NAMALWA (cell line): ENCODE measurements at places on chromosomes 1 and 21.

DNA sequence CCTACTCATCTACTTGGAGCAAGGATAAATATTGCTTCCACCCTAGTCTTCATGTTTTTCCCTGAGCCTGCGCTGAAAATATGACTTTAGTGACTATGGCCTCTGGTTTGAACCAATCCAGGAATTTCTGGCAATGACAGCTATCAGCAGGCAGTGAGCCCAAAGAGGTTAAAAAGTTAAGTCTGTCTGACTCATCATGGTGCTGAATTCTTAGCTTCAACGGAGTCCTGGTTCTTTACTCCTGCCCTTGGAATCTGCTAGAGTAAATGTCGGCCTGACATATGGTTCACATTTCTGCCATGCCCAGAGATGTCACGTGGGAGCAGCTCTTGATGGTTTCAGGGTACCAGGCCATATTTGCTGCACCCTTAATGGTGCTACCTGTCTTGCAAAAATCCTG is 351.6 kb upstream of the PLXNA2 start:
- DNase-seq = no peak

GRCh38 chr1:57362480-57362879 is 61.4 kb downstream of the DAB1 start:
- no peak for DNase-seq

DNA sequence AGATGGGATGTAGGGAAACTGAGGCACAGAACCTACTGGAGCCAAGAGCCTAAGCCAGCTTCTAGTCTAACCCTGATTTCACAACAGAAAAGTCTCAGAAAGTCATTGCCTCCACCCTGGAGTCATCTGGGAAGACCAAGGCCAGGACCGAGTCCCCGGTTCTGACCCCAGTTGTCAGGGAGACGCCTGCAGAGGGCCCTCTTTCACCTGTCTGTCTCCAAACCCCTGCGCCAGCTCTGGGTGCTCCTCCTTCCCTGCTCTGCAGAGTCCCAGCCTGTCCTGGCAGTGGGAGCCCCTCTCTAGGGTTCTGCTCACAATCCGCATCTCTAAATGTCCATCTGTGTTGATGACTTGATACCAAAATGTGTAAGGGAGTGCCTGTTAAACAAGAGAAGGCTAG is 149.7 kb downstream of the PGBD5 start:
- no peak for DNase-seq

DNA sequence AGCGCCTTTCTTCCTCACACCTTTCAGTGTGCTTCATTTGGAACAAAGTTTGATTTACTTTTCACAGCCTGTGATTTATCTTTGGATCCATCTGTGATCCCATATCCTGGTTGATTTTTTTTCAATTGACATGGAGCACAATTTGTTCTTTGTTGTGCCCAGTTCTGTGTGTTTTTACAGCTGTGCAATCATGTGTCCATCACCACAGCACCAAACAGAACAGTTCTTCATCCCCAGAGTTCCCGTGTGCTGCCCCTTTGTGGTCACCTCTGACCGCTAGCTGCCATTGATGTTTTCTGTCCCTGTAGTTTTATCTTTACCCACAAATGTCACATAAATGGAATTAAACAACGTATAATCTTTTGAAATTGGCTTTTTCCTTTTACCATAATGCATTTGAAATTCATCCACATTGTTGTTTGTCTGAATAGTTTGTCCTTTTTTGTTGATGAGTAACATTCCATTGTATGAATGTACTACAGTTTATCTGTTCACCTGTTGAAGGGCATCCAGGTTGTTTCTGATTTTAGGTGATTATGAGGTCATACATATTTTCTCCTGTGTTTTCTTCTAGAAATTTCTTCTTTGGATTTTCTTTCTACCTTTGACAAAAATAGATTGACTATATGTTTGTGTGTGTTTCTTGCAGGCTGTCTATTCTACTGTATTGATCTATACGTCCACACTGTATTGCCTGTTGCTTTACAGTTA is 17.4 kb downstream of the MIGA1 start:
- DNase-seq = no peak

- no peak for DNase-seq
These were observed 722.2 kb upstream of the CHRM3 start for GRCh38 chr1:238664139-238664538.

DNA sequence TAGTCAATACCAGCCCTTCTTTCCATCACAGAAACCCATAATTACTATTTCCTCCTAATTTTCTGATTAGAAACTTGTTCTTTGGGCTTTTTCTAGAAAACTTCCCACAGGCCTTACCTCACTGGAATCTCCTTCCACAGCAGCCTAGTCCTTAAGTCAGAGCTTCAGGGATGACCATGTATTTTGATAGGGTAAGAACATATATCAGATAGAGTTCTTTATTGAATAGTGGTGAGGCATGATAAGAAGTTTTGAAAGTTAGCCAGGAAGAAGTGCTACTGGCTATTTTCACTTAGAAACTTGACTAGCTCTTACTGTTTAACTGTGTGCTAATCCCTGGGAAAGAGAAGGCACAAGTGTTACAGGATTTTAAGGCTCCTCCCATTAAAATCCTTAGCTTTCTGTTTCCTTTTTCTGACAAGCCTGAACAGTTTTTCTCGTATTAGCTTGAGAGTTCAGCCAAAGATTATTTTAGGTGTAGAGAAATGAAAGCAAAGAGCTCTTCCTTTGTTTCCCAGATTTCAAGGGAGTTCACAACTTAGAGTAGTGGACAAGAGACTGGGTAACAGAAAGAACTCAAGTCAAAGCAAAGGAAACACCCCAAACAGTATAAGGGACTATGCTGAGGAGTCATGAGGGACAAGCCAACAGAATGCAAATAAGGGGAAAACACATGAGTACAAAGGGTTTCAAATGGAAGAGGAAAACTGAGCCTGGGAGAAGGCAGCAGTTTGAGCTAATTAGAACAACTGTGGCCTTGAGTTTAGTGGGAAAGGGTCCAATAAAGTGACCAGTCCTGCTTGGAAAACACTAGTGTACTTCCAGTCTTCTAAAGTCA is 37.2 kb upstream of the AIM2 start:
- no peak for DNase-seq

DNA sequence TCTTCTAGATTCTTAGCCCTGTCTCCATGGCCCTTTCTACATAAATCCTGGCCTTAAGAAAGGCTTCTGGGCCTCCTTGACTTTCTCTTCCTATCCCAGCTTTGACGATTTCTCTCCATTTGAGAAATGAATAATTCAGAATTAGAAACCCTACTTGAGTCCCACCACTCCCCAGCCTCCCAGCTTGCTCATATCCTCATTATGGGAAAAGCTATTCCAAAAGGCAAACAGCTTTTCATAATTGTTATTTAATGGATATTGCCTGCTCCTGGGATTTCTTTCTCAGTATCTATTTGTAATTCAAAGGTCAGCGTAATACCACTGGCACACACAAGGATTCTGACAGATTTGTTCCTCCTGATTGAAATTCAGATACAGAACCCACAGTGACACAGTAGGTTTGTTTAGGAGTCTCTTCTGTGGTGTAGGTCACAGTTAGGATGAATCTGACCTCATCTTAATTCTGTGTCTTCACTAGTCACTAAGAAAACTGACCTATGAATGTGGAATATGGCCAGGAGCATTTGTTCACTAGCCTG is 121.3 kb downstream of the GRIK1 start:
- DNase-seq = no peak

- DNase-seq = no peak
These were observed 22.2 kb upstream of the PTPN14 start for GRCh38 chr1:214573386-214574318.

GRCh38 chr1:164716992-164717703 is 158.2 kb downstream of the PBX1 start:
- DNase-seq = peak; percentile 32

DNA sequence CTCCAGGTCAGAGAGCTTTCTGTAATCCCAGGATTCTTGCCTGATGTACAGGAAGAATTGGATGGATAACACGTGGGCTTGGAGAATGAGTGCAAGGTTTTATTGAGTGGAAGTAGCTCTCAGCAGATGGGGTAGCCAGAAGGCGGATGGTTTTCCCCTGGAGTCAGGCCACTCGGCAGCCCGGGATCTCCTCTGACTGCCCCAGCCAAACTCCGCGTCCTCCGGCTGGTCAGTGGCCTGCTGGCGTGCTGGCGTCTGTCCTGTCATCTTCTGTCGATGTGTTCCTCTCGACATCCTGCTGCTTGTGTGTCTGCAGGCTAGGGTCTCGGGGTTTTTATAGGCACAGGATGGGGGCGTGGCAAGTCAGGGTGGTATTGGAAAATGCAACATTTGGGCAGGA is 27.4 kb upstream of the GJA9 start:
- DNase-seq = no peak
